ENCODE measurements at places on chromosomes 1 and 21.

DNA sequence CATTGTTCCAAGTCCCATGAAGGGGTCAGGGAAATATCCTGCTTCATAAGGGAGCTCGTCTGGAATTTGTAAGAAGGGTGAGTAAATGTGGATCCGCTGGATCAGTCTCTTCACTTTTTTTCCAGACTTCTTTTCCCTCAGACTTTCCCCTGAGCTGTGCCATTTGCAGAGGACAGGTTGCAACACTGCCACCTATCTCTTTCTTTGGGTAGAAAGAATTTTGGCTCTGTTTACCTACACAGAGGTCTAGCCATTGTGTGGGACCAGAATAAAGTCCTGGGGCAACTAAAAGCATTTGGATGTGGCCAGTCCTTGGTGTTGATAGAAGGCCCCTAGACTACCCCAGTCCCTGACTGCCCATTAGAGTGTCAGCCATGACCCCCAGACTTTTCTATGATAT is 1146.7 kb upstream of the PRMT6 start:
- DNase-seq, result no peak

DNA sequence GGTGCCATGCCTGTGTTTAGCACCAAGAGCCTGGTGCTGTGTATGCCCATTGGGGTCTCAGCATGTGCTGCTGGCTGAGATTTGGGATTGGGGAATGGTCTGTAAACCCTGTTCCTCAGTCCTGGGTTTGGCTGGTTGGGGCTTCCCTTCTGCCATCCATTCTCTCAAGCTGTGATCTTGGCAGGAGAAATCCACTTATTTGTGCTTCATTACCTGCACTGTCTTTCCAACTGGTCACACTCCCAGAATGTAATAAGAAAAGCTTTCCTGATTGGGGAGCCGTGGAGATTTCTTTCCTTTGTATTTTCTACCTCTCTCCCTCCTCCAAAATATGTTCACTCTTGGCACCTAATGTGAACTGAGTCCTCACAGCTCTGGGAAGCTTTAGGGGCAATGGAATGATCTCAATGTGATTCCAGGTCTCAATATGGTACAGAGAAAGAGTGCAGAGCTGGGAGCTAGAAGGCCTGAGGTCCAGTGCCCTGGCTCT is 23.0 kb upstream of the KCNA10 start:
- no peak for DNase-seq

GRCh38 chr1:246320286-246320685 is 186.8 kb downstream of the SMYD3 start:
- DNase-seq, result no peak

GRCh38 chr1:212161231-212161781 is 123.9 kb upstream of the PPP2R5A start:
- no peak for DNase-seq

GRCh38 chr1:48853006-48853405 is 76.3 kb upstream of the BEND5 start:
- no peak for DNase-seq

DNA sequence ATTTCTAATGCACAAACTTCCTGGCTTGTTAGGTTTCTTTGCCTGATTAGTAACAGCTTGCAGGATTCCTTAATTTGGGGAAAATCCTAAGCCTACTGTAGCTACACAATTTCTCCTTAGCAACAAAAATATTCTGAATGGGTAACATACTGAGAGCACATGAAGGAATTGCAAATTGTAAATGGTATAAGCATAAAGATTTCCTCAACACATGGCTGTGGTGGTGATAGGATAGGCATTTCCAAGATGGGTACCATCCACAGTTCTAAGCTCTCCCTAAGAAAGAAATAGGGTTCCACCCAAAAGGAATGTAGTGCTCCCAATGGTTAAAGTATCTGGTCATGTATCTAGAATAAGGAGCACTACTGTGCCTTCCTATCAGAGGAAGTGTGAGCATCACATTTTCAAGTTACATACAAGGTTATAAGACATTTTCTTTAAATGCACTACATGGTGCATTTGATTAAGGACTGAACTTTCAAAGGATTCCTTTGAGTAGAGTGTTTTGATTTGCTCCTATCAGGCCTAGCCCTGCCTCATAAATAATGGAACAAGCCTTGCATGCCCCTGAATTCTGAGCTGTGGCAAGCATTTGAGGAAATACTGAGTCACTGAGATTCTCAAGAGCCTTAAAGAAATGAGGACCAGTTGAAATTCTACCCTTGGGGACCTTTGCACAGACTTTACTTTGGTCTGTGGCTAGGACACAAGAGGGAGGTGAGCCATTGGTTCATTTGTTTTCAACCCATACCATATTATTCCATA is 286.4 kb downstream of the PTBP2 start:
- no peak for DNase-seq

DNA sequence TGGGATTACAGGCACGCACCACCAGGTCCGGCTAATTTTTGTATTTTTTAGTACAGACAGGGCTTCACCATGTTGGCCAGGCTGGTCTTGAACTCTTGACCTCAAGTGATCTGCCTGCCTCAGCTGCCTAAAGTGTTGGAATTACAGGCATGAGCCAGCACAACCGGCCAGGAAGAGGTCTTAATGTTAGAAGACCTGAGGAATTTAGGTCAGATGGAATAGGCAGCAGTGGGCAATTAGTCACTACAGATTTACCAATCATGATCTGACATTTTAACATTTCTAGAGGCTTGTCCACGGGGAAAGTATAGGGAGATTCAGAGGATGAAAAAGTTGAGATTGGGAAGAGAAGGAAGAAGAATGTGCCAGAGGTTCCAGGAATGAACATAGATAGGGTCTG is 8.9 kb upstream of the APP start:
- no peak for DNase-seq

GRCh38 chr1:244060686-244061085 is 9.6 kb downstream of the ZBTB18 start:
- no peak for DNase-seq
